Stimulated activated CD4-positive, alpha-beta T cell treated with anti-CD3 and anti-CD28 coated beads, Interleukin-12 subunit alpha, Interleukin-12 subunit beta, amount 100 ng/mL, for 48 hours (primary cell): ENCODE measurements at places on chromosomes 3 and 15.

DNA sequence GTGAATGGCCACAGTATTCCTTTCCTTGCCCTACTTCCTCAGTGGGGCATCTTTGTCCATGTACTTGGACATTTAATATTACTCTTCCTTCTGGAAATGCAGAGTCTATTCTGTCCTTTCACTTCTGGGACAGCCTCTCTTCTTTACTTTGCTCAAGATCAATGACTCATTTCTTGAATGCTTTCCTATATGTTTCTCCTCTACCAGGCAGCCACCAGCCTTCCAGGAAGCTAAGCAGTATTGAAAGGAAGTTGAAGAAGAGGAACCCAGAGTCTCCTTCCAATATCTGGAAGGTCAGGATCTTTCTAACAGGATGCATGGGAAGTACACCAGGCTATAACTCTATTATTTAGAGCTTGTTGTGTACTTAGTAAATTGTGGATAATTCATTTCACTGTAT is 182.8 kb downstream of the CD47 start:
- no peak for DNase-seq

DNA sequence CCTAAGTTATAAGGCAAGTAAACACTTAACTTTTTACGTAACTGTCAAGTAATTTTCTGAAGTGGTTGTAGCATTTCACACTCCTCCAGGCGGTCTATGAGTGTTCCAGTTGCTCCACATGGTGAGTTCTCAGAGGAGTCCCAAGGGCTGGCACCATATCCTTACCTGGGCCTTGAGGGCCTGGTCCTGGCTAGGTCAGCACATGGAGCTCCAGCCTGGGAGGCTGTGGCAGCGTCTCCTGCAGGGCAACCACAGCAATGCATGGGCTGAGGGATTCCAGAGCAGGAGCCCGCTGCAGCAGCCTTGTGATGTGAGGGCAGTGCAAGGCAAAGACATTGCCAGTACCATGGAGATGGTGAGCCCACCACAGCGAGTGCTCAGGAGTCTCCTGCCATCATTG is 32.2 kb upstream of the LYZL4 start:
- no peak for DNase-seq

GRCh38 chr3:104244680-104245220 is 1122.0 kb upstream of the ALCAM start:
- DNase-seq: no peak

GRCh38 chr3:120773932-120774331 is 31.4 kb downstream of the GTF2E1 start:
- DNase-seq: no peak

DNA sequence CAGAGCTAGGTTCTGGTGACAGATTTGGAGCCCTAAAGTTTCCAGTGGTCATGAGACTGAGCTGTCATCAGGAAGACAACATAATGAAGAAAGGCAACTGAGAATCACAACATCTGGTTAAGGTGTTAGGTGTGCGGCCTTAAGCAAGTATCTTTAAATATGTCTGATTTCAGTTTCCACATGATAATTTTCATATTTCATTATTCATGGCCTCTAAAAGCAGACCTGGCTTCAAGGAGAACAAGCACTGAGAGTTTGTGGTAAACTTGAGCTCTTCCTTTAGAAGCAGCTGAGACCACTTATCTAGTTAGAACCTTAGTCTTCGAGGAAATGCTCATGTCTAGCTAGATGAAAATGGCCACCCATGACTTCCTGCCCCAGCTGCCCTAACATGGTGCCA is 25.7 kb upstream of the MYLK start:
- no peak for DNase-seq

- no peak for DNase-seq
These were observed 32.7 kb downstream of the MME start for GRCh38 chr3:155112661-155113389.

- no peak for DNase-seq
These were observed 22.8 kb upstream of the MAP4 start for GRCh38 chr3:48038971-48039481.

DNA sequence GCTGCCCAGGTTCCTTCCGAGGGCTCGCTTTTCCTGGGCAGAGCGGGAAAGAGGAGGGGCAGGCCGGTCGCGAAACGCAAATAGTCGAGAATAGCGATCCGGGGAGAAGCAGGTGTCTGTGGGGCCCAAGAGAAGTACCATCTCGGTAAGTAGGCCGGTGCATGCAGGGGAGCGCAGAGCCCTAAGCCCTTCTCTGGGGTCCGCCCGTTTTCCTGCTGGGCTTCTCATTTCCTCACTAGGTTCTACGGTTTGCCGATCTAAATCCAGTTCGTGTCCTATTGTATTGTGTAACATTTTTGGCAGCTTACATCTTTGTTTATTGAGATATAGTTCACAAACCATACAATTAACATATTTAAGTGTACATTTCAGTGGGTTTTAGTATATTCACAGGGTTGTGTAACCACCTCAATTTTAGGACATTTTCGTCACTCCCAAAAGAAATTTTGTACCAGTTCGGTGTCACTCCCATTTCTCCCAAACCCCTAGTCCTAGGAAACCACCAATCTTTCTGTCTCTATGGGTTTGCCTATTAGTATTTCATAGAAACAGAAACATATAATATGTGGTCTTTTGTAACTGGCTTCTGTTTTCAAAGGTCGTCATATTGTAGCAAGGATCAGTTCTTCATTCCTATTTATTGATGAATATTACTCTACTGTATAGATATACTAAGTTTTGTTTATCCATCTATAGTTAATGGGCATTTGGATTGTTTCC is 6.8 kb upstream of the TRIM69 start:
- no peak for DNase-seq

GRCh38 chr3:45683417-45684326 is 5.5 kb upstream of the SACM1L start:
- DNase-seq: no peak

- DNase-seq: no peak
These were observed 269.5 kb upstream of the ATP11B start for GRCh38 chr3:182523836-182524235.

DNA sequence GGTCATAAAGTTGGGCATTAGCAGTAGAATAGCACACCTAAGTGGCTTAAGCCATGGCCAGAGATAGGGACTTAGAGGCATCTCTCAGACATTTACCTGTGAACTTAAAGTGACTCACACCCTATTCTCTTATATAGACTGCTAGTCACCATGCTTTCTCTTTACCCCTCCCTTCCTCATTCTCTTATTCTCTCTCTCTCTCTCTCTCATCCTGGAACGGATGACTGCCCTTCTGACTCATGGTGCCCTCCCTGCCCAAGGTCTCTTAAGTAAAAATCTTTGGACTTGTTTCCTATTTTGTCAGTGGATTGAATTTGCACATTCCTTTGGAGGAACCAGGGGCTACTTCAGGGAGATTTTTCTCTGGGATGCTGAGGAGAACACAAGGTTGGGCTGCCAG is 58.8 kb downstream of the NPAP1 start:
- DNase-seq: no peak

DNA sequence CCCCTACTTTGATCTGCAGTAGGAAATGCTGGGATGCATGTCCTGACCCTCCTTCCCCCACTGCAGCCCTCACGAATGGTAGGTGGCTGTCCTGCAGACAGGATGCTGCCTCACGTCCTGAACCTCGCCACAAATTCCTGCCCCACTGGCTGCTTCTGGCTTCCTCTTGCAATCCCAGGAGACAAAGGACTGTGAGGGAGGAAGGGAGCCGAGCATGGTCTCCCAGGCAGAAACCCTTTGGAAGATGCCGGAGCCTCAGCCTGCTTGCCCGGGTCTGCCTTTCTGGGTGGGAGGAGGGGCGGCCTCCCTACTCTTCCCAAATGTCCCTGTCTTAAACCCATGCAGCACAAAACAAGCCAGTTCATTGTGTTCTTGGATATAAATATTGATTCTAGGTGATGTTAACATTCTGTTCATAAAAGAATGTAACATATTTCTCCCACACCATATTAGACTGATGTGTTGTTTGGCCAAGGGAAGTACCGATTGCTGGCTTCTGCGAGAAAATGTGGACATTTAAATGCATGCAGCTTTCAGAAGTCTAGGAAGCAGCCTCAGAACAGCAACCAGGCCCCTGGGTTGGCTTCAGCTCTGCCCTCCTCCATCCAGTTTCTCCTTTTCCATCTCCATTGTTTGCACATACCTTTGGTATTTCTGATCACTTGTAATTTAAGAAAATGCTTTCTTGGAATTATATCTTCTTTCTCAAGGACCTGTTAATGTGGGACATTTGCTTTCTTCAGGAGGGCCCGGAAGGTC is 75.3 kb downstream of the HMG20A start:
- DNase-seq: no peak

DNA sequence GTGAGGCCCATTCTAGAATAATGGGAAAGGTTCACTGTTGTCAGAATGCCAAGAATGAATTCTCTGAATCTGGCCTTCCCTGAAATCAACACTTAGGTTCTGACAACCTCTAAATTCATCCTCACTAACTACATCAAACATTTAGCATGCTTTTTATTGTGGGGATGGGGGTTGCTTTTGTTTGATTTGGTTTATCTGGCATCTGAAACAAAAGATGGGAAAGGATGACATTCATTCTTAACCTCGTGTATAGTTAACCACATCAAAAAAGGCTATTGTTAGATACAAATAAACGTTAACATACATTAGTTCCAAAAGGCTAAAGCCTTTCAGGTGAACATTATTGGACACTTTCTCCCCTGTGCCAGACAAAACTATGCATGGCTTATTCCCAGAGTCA is 357.3 kb downstream of the FHIT start:
- DNase-seq: no peak

DNA sequence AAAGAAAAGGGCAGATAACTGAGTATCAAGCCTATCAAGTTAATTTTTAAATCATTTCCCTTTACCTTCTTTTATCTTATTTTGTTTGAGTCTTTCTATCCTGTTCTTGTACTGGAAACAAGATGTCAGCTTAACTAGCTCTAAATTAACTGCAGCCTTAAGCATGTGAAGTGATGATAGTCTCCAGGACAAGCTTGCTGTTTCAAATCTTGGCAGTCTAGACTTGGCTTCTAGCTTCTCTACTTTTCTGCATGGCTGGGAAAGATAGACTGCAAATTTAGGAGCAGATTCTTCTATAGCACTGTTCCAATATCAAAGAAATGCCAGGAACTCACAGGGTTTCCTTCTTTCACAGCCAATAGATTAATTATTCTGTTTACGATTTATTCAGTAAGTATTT is 1034.4 kb downstream of the TUSC7 start:
- no peak for DNase-seq

- no peak for DNase-seq
These were observed 5.8 kb upstream of the MYO5C start for GRCh38 chr15:52301265-52301847.

- DNase-seq: peak; percentile 46
These were observed 25.8 kb upstream of the RPL39L start for GRCh38 chr3:187165144-187165543.

- no peak for DNase-seq
These were observed 276.9 kb upstream of the PDZRN3 start for GRCh38 chr3:73901686-73902085.

DNA sequence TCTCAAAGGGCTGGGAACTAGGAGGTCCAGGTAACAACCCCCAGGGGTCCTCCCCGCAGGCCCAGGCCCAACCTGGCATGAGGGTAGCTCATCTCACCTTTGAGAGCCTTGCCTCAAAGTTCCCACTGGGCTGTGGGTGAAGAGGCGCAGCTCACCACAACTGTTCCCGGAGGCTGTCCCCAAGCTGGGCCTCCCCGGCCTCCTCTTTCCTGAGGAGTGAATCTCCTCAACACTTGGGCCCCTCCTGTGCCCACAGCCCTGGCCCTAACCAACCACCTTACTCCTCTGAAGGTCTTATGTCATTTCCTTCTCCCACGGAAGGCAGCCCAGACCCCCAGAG is 27.5 kb upstream of the CORO2B start:
- DNase-seq: no peak

GRCh38 chr15:38672814-38673670 is 108.4 kb upstream of the RASGRP1 start:
- DNase-seq: no peak

DNA sequence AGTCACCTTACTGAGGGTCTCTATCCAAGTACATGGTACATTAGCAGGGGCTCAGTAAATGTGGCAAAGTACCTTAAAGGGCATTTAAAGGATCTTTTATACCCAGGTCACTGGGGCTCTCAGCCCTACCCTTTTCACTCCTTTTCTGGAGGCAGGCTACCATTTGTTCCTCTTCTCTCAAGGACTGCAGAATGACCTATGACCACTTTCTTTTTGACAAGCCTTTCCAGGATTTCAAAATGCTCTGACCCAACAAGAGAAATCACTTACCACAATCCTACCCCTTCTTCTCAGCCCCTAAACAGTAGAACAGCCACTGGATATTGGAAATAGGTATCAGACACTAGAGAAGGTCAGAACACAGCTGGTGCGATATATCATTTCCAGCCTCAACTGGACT is 221.8 kb upstream of the TPRG1 start:
- no peak for DNase-seq

DNA sequence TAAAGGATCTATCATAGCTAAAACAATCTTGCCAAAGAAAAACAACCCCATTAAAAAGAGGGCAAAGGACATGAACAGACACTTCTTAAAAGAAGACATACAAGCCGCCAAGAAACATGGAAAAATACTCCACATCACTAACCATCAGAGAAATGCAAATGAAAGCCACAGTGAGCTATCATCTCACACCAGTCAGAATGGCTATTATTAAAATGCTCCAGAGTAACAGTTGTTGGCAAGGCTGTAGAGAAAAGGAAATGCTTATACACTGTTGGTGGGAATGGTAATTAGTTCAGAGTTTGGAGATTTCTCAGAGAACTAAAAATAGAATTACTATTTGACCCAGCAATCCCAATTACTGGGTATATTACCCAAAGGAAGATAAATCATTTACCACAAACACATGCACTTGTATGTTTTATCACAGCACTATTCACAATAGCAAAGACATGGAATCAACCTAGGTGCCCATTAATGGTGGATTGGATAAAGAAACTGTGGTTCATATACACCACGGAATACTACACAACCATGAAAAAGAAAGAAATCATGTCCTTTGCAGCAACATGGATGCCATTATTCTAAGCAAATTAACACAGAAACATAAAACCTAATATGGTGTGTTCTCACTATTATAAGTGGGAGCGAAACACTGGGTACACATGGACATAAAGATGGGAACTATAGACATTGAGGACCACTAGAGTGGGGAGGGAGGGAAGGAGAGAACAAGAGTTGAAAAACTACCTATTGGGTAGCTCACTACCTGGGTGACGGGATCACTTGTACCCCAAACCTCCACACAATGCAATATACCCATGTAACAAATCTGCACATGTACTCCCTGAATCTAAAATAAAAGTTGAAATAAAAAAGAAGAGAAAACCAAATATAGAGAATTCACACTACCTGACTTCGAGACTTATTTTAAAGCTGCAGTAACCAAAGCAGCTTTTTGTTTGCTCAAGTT is 32.6 kb downstream of the ITGA11 start:
- no peak for DNase-seq

DNA sequence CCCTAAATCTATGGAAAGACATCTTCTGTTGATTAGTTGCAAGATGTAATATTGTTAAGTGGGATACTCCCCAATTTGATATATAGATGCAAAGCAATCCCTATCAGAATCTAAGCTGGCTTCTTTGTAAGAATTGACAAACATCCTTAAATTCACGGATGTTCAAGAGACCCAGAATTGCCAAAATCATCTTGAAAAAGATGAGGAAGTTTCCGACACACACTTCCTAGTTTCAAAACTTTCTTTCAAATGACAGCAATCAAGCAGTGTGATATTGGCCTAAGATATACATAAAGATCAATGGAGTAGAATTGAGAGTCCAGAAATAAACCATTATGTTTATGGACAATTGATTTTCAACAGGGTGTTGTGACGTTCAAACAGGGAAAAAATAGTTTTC is 383.6 kb downstream of the LPP start:
- DNase-seq: no peak
